ENCODE measurements at places on chromosomes 7 and 10.

DNA sequence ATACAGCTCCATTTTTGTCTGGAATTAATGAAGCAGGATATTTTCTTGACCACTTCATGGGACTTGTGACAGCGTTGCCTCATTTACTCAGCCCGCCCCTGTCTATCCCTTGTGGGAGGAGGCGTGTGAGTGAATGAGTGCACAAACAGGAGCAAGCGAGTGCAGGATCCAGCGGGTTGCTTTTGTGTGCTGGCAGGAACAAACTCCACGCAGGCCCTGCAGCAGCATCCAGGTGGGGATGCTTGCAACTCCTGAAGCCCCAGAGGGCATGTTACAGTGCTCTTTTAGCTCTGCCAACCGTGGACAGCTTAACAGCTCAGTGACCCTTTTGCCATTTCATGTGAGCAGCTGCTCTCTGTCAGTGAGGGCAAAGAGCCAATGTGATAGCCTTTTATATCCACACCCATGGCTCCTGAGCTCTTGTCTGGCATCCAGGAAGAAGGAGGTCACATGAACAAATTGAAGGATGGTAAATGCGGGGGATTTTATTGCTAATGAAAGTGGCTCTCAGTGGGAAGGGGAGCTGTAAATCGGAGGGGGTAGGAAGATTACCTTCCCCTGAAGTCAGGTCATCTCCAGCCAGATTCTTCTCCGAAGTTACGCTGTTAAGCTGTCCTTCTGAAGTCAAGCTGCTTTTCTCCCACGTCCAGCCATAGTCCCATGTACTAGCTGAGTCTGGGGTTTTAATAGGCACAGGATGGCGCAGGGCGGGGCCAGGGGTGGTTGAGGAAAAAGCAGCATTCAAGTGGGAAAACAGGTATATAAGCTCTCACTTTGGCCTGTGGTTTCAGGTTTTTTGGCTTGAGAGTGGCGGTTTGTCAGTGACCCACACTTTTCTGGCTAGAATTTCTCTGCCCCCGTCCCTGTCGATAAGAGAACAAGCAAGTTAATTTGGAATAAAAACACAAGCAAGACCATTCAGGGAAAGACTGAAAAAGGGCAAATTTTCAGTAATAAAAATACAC, 714.7 kb upstream of the MBL2 start:
- no peak for ATAC-seq

GRCh38 chr7:45187946-45188411, 30.4 kb downstream of the RAMP3 start:
- no peak for ATAC-seq

- ATAC-seq = no peak
Measured at GRCh38 chr7:35477609-35478008, 217.3 kb downstream of the HERPUD2 start.

- ATAC-seq = no peak
Measured at GRCh38 chr10:7285522-7286322, 125.1 kb downstream of the SFMBT2 start.

GRCh38 chr10:93579089-93579488, 12.6 kb downstream of the FFAR4 start:
- no peak for ATAC-seq

DNA sequence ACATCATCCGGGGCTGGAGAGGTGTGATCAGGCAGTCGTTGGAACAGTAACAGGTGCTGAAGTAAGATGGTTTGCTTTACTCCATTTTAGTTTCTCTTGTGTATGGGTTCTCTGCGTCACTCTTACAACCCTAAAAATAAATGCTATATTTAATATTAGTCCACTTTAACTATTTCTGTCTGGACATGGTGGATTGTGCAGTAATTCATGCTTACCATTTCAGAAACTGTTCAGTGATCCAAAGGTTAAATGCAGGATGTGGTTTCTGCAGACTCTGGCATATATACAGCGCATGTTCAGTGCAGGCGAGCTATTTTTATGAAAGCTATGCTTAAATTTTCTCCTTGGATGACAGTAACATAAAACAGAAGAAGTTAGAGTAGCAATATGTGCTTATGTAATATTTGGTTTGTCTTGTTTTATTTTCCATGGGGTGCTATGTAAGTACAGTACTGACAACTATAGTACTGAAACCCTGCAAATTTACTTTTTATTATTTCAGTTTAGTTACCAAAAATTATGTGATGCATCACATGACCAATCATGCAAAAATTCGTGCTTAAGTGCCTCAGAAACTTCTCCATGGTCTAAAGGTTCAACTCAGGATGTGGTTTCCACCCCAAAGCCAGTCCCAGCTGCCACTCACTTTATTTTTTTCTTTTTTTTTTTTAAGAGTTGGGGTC, 46.6 kb upstream of the GRID1 start:
- peak; percentile 58 for ATAC-seq

- no peak for ATAC-seq
Measured at GRCh38 chr7:120738816-120739215, 119.1 kb downstream of the TSPAN12 start.

- no peak for ATAC-seq
Measured at GRCh38 chr7:30880125-30880720, 31.4 kb upstream of the AQP1 start.

GRCh38 chr10:127906548-127907377, at the start of gene PTPRE:
TSS of gene PTPRE (plus strand) at chr10:127907103. CDS start at chr10:128040882, 133,779 bp downstream.
- ATAC-seq = peak; percentile 94

- ATAC-seq = no peak
Measured at GRCh38 chr10:96991313-96991841, 159.3 kb downstream of the LCOR start.

DNA sequence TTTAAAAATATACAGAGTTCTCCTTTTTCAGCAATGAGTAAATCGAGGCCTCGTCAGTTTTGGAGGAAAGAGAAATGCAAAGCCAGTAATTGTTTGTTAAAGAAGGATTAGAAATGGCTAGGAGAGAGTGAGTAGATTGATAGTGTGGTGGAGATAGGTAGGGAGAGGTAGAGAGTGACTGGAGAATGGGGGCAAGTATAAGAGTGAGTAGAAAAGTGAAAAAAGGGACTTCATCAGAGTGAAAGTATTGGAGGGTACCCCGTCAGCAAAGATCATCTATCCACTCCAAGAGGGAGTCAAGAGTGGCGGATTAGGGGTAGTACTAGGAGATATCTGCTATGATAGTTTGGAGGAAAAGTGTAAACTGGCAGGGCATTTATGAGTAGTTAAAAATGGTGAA, 9.2 kb upstream of the ANKRD2 start:
- ATAC-seq = no peak

- ATAC-seq = peak; percentile 99
Measured at GRCh38 chr10:28217848-28218247, 85.0 kb downstream of the MPP7 start.
